Smooth muscle cell of the coronary artery (primary cell): ENCODE measurements at places on chromosomes 11 and 22. TPM values are rescaled to one million over a fixed set of nuclear protein-coding genes. Genes with fewer than 3 reads are reported as not detected.

OR52E4 gene
- not detected in 2 replicates for total RNA-seq

OR8J3 gene
- not detected in 2 replicates for total RNA-seq

APOBEC3B gene
- 0.82 and 1.6 TPM in 2 replicates for total RNA-seq

MRGPRF gene
- total RNA-seq: 2.1 and 23.3 TPM in 2 replicates

PRODH gene
- 0.08 and 0.59 TPM in 2 replicates for total RNA-seq

OR10G4 gene
- not detected in 2 replicates for total RNA-seq

OR10AG1 gene
- not detected in 2 replicates for total RNA-seq

CNIH2 gene
- total RNA-seq: 0.45 TPM in 1 of 2 replicates, not detected in the other

SEPTIN3 gene
- total RNA-seq: 0.35 TPM in 1 of 2 replicates, not detected in the other

DDTL gene
- total RNA-seq: 2.2 and 11.0 TPM in 2 replicates

OR2AG1 gene
- not detected in 2 replicates for total RNA-seq

CCDC82 gene
- total RNA-seq: 10.7 and 10.9 TPM in 2 replicates

OR9G4 gene
- total RNA-seq: not detected in 2 replicates

RRM1 gene
- total RNA-seq: 32.6 and 61.9 TPM in 2 replicates

CSTF3 gene
- 8.8 and 32.6 TPM in 2 replicates for total RNA-seq

MYEOV gene
- 1.4 TPM in 1 of 2 replicates, not detected in the other for total RNA-seq

HSPB2 gene
- 1.2 and 1.9 TPM in 2 replicates for total RNA-seq

DNAJB7 gene
- total RNA-seq: not detected in 2 replicates

OR2AT4 gene
- not detected in 2 replicates for total RNA-seq

PKP3 gene
- 0.12 and 0.60 TPM in 2 replicates for total RNA-seq

TIGD3 gene
- 0.15 TPM in 1 of 2 replicates, not detected in the other for total RNA-seq

MICAL3 gene
- 11.0 and 21.8 TPM in 2 replicates for total RNA-seq

TRIM48 gene
- not detected in 2 replicates for total RNA-seq

APOBEC3H gene
- total RNA-seq: 0.70 TPM in 1 of 2 replicates, not detected in the other

NCR3LG1 gene
- total RNA-seq: 0.94 and 2.7 TPM in 2 replicates

MS4A15 gene
- total RNA-seq: not detected in 2 replicates

MN1 gene
- total RNA-seq: 0.47 and 6.0 TPM in 2 replicates
